ENCODE measurements at places on chromosomes 7 and 10.

DNA sequence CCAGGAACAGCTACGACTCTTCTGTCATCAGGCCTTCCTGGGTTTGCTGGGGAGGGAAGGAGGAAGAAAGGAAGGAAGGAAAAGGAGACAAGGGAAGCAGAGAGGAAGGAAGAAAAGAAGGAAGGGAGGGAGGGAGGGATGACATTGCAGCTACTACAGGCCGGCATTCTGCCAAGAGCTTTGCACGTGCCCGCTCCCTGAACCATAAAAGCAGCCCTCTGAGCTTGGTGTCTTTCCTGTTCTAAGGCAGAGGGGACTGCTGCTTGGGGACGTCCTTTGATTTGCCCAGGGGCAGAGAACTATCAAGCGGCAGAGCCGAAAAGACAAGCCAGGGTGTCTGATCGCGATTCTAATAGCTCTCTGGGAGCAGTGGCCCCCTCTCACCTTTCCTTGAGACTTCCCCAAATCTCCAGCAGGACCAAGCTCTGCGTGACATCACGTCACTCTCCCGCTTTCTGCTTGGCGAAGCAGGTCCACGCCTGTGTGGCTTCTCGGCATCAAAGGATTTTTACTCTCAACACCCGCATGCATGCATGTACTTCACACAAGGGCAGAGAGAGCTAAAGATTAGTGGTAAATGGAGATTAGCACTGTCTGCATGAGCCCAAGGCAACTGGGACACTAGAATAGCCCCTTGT lies 167.8 kb upstream of the AUTS2 start:
- DNase-seq, result no peak

GRCh38 chr7:120873401-120873800 lies 15.5 kb upstream of the TSPAN12 start:
- DNase-seq, result no peak

DNA sequence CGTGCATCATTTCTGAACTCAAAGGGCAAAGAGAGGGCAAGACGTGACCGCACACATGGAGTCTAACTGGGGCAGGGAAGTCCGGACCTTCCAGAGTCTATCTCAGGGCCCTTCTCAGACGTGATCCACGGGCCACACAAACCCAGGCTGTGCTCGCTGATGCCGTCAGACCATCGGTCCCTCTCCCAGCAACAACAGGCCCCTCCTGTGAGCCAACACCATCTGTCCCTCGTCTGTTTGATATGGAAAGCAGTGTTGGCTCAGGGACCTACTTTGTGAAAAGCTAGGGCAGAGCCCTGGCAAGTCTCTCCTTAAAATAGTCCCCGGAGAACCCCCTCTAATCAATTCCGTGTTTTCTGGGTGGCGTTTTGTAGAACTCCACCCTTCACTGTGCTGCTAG lies 208.8 kb downstream of the TCERG1L start:
- DNase-seq, result no peak

DNA sequence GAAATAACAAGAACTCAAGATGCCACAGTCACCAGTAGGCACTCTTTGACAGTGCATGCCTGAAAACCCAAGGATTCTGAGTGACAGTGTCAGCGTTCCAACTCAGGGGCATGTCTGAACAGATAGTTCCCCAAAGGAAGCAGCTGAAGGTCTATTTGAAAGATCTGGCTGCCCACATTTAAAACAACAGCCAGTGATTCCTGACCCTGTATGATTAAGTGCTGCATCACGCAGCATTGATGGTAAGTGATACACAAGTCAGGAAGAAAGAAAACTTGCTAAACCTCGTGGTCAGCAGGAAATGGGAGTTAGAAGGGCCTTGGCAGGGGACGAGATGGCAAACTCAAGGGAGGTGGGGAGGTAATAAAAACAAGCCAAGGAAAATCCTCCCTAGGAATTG lies 1013.1 kb downstream of the TYW1 start:
- no peak for DNase-seq

DNA sequence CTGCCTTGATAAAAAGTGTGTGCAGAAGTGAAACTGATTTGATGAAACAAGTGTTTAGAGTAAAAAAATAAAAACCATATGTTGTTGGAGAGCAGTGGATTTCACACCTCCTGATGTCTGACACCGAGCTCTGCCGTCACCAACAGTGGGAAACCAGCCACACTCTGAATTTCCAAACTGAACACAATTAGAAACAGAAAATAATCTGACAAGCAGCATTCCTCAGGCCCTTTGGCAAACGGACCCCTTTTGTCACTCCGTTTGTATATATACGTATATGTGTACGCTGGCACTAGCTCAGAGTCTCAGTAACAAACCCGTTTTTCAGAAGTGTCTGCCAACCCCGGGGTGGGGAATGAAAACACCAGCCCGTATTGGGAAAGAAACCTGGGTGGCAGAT lies 32.4 kb downstream of the TACC2 start:
- DNase-seq, result no peak

- no peak for DNase-seq
These were observed 804.6 kb upstream of the ZWINT start for GRCh38 chr10:57165671-57166070.

GRCh38 chr10:124715439-124715838 lies 28.7 kb downstream of the FAM53B start:
- DNase-seq, result no peak

- no peak for DNase-seq
These were observed 88.6 kb upstream of the PPP1R3A start for GRCh38 chr7:114007386-114007785.

- no peak for DNase-seq
These were observed 84.7 kb downstream of the ARHGAP22 start for GRCh38 chr10:48520184-48520506.

- DNase-seq, result no peak
These were observed 114.7 kb downstream of the CUX1 start for GRCh38 chr7:101932083-101932482.

GRCh38 chr7:74475987-74476350 lies 22.3 kb downstream of the GTF2IRD1 start:
- no peak for DNase-seq

DNA sequence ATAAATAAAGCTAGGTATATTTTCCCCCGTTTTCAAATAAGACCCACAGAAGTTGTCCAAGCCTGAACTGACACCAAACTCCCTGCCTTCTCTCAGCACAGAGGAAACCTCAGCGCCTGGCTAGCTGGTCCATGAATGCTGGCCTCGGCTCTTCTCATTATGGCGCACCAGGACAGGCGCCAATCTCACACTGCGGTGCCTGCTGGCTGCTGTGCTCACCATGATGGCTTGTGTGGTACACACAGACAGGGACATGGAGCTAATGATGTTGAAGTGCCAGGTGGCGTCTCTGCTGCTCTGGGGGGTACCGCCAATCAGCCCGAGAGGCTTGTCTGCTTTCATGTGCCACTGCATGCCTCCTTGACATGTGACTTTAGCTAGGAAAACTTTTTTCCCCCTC lies 43.2 kb upstream of the USP6NL start:
- DNase-seq, result no peak

- no peak for DNase-seq
These were observed 40.7 kb upstream of the ANAPC16 start for GRCh38 chr10:72175149-72175548.

DNA sequence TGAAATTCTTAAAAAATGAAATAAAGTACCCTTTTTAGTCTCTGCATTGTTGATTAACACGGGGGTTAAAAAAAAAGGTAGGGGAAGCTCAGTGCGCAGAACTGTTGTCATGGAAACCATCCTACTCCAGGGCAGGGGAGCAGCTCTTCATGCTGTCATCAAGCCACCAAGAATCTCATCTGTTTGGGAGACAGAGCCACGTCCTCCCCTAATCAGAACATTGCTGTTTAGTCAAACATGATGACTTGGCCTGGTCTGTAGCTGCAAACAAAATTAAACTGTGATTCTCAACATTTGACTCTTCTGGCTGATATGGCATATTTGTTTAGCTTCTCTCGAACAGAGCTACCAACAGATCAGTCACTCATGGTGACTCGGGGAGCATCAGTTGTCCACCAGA lies 254.4 kb upstream of the KLF14 start:
- DNase-seq, result no peak

- no peak for DNase-seq
These were observed 248.5 kb downstream of the DNAJB6 start for GRCh38 chr7:157585113-157585861.

DNA sequence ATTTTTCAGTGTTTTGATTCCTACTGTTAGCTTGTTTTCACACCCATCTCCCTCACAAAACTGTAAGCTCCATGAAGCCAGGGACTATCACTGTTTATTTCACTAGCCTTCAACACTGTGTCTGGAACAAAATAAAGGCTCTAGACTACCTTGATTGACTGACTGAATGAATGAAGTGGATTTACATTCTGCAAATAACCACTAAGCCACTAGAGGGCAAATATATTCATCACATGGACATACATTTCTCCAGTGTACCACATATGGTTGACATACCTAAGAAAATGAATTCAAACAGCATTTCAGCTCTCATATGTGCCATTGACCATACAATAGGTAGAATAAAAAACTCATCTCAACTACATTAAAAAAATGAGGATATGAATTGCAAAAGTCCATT lies 185.9 kb downstream of the RAB11FIP2 start:
- no peak for DNase-seq

DNA sequence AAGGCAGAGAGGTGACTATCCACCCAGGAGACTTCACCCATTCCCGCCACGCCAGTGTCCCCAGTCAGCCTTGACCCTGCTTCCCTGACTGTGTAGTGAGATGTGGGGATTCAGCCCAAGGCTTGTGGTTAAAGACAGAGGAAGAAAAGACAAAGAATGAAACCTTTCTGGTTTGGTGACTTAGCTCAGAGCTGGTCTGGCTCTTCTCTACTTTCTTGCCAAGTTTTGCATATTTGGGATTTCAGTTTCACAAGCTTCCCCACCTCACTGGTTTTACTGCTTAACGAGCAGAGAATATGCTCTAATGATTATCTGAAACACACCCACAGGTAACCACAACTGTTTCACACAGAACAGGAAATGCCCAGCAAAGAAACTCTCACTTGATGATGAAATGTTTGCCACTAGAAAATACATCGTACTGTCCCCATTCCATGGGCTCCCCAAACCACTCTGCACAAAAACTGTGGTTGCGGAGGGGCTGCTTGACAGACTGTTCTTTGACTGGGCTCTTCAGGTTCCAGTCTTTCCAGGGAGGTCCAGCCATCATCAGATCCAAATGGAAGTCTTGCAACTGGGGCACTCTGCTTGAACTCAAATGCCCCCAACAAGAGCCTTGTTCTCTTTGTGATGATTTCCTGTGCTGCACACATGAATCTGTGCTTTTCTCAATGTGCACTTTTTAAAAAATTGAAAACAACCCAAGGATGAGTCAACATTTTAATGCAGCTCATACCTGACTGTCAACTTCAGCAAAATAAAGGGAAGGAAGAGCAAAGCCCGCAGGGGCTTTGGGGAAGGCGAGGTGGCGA lies 95.5 kb downstream of the CTBP2 start:
- DNase-seq, result no peak

Data from NCI-H2081 treated with DMSO at 0.1 percent for 48 hours (cell line).